ENCODE measurements at places on chromosomes 5 and 9.

DNA sequence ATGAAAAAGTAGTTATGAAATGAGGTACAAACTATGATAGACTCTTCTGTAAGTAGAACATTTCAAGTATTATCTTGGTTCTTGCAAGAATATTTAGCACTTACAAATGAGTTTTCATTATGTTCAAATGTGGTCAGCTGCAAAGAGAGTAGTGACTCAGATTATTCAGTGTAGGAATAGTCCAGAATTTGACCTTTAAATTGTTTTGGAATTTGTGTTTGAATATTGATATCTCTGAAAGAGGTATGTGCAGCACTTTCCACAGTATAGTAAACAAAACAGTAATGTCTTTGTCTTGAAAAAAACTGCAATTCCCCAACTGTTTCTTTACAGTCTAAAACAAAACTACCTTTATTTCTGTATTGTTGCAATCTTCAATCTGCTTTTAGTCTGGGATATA lies 56.1 kb downstream of the WDR70 start:
- no peak for DNase-seq

DNA sequence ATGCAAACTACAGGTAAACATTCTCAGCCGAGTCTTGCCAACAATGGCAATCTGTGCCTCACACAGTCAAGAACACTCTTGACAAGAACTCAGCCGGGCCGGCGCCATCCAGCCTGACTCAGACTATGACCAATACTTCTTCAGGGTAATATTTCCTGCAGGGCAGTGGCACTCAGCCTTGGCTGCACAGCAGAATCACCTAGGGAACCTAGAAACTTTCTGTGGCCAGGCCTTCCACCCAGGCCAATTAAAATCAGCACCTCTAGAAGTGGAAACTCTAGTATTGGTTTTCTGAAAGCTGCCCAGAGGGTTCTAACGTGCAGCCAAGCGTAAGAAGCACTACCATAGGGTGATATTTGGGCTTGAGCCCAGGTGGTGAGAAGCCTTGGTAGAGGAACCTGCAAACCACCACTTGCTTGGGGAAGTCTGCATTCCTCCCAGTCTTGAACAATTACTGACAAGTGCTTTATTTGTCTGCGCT lies 120.6 kb downstream of the TTLL11 start:
- DNase-seq = no peak

DNA sequence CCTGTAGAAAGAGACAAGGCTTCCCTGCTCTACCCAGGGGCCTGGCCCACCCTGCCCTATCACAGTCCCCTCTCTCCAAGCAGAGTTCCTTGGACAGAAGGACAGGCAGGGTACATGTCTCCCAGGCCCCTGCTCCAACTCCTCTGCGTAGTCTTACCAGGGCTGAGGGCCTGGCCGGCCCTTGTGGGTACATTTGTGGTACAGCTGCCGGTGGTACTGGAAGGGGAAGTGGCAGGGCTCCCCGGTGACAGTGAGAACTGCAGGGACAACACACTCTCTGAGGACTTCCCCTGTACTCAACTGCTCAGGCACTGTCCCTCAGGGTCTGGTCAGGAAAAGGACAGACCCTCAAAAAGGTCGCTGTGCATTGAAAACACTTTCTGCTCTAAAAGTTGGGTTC lies 3.6 kb downstream of the F12 start:
- no peak for DNase-seq

- DNase-seq = no peak
Measured at GRCh38 chr9:88435336-88435735, 47.1 kb downstream of the SPIN1 start.

DNA sequence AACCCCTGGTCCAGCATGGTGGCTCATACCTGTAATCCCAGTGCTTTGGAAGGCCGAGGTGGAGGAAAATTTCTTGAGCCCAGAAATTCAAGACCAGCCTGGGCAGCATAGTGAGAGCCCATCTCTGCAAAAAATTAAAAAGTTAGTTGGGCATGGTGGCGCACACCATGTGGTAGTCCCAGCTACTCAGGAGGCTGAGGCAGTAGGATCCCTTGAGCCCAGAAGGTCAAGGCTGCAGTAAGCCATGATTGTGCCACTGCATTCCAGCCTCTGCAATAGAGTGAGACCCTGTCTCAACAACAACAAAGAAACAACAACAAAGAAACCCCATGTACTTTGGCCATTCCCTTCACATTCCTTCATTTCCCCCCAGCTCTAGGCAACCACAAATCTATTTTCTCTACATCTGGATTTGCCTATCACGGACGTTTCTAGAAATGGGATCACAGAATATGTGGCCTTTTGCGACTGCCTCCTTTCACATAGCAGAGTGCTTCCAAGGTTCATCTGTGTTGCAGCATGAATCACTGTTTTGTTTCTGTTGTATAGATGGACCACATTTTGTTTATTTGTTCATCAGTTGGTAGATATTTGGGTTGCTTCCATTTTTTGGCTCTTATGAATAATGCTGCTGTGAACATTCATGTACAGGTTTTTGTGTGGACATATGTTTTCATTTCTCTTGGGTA lies 17.9 kb downstream of the MIGA2 start:
- DNase-seq = no peak

DNA sequence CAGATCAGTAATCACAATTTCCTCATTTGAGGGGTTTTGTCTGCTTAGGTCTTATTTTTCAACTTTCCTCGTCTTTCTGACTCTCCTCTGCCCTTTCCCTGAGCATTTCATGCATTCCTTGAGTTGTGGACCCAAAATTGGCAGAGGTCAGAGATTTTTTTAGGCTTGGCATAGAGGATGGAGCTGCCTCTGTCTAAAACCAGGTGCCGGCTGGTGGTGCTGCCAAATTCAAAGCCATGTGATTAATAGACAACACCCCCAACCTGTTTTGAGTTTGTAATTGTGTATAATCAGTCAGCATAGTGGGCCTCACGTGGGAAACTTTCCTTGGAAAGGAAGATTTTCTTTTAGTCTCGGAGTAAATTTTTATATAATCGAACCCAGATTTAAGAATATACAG lies 39.6 kb downstream of the TJP2 start:
- no peak for DNase-seq

DNA sequence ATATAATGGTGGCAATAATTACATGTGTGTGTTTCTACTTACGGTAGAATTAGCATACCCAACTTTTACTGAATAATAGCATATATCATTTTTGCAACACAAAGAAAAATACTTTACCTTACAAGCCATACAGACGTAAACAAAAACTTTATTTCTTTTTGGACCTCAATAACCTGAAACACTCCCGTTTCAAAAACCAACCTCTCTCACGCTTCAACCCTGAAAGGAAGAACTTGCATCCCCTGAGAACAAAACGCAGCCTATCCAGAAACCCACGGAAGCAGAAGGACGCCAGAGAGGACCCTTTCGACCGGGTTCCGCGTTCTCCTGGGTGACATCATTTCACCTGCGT lies at the start of gene RNF38:
TSS of gene RNF38 (minus strand) at position 290 of the 352 bp plus-strand sequence. CDS start at position 129, 161 bp downstream.
- DNase-seq = no peak

DNA sequence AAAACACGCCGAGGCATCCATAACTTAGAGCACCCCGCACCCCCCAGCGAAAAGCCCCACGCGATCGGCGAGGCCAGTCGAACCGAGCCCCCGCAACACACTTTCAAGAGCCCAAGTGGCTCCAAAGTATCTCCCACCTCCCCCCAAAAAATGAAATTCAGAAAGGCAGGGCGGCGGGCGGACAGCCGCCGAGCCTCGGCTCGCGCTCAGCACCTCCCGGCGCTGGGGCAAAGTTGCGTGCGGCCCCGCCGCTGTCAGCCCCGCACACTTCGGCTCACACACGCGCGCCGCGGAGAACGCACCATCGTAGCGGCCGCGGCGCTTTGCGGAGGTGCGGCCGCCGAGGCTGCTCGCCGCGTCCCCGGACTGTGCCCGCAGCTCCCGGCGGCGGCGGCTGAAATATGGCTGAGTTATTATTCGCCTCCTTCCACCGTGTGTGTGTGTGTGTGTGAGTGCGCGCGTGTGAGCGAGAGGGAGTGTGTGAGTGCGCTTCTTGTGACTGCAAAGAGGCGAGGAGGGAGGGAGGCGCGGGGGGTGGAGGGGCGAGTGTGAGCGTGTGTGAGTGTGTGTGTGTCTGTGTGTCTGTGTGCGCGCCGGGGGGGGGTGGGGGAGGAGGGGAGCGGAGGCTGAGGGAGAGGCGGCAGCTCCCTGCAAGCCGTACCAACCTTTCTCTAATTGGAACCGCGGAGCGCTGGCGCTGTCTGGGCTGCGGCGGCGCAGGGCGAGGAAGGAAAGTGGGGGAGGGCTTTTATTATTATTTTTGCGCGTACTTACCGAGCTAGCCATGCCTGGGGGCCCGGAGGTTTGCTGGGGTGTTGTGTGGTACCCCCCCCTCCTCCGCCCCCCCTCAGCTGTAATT lies 599 bp downstream of the MLLT3 start:
- DNase-seq = peak; percentile 70

GRCh38 chr5:143168171-143168741 lies 235.2 kb downstream of the NR3C1 start:
- DNase-seq = no peak

DNA sequence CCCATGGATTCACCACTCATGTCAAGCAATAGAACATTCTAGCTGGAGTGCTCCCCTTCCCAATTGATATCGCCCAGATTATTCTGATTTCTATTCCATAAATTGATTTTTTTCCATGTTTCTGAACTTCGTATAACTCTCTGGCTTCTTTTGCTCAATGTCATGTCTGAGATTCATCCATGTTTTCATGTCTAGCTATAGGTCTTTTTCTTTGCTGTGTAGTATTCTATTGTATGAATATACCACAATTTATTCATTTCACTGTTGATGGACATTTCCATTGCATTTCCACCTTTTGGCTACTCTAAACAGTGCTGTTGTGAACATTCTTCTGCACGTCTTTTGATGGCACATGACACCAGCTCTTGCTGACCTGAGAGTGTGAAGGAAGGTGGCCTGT lies 19.6 kb downstream of the PTPA start:
- no peak for DNase-seq

GRCh38 chr5:170501931-170502330 lies 1.9 kb upstream of the KCNIP1 start:
- DNase-seq = no peak

DNA sequence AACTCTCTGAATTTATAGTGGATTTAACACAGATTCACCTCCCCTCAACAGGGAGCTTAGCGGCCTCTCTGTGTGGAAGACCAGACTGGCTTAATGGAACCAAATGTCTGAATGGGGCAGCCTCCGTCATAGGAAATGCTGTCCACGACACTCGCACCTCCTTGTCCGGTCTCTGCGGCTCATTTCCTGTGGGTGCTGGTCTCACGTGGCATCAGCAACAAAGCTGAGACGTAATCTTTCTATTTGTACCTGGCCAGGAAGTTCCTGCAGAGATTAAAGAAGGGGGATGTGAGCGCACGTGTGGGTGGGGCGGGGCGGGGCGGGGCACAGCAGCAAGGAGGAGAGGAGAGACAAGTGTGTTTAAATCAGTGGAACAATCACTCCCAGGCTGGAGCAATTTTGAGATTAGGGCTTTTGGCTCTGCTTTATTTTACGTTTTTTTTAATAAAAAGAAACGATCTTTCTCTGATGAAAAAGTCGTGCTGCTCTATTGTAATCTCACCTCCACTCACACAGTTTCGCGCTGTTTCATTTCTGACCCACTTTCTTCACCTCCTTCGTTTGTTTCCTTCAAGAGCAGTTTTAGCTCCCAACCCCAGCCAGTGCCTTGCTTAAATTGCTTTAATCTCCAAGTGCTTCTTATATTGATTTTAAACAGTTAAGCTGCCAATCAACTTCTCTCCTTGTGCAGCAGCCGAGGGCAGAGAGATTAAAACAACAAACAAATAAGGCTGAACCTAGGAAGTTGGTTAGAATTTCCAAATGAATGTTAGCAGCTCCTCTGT lies 132.2 kb upstream of the ASTN2 start:
- no peak for DNase-seq

- DNase-seq = no peak
Measured at GRCh38 chr5:126577415-126577814, 17.6 kb downstream of the ALDH7A1 start.

GRCh38 chr5:123755653-123756317 lies 243.8 kb downstream of the CSNK1G3 start:
- no peak for DNase-seq

GRCh38 chr5:149320791-149321330 lies 24.4 kb upstream of the GRPEL2 start:
- no peak for DNase-seq

GRCh38 chr9:97470076-97470475 lies 31.4 kb upstream of the TMOD1 start:
- no peak for DNase-seq

DNA sequence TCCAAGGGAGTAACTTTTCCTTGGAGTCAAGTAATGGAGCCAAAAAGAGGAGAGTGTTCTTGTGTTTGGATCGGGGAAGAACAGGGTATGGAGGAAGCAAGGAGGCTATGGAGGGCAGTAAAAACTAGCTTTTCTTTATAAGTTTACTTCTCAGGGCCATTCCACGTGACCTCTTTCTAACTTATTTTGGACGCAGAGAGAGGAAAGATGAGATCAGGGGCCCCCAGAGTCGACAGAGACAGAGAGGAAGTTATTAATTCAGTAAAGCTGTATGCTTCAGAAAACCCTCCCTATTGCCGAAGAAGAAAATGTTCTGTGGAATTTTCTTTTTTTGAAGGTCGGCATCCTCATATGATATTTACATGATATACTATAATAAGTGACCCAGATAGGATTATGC lies 233.8 kb upstream of the MPDZ start:
- DNase-seq = no peak

- DNase-seq = no peak
Measured at GRCh38 chr5:108251350-108251749, 130.5 kb downstream of the FBXL17 start.

GRCh38 chr5:139148986-139149385 lies 49.2 kb downstream of the SIL1 start:
- DNase-seq = no peak

- no peak for DNase-seq
Measured at GRCh38 chr9:113738893-113739604, 137.1 kb upstream of the ZNF618 start.

GRCh38 chr5:180350711-180351465 lies 2.2 kb downstream of the GFPT2 start:
- no peak for DNase-seq

GRCh38 chr9:79555474-79556089 lies 16.2 kb upstream of the TLE4 start:
- no peak for DNase-seq

DNA sequence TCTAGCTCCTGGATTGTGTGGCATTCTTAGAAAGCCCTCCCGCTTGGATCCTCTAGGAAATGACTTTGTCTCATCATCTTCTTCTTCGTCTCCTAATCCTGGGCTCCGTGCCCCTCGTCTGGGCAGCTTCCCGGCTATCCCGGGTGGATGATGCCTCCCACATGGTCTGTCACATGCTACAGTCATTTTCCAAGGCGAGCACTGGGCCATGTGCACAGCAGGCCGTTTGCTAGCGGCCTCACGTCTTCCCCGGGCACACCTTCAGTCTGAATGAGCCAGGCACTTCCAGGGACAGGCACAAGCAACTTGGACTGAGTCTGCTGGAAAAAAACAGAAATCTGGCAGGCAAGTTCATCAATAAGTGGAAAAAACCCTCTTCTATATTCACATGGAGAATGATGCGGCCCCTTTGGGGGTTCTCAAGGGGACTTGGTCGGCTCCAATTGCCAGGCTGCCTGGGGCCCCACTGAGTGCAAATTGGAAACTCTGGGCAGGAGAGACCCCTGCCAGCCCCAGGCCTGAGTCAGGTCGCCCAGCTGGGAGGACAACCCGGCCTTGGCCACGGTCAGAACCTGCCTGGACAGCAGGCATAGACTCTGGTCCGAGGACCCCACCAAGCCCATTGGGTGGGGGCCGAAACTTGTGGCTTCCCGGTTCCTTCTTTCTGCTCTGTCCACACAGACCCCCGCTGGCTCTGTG lies 11.1 kb upstream of the WNK2 start:
- DNase-seq = no peak

Data from activated naive CD4-positive, alpha-beta T cell (primary cell).